ENCODE measurements at places on chromosomes 1 and 21.
A peak's percentile ranks its signal among the peaks of the same experiment; 100 is the strongest.

- peak; percentile 67 for DNase-seq
Measured at GRCh38 chr1:93988634-93989350, 79.6 kb upstream of the GCLM start.

DNA sequence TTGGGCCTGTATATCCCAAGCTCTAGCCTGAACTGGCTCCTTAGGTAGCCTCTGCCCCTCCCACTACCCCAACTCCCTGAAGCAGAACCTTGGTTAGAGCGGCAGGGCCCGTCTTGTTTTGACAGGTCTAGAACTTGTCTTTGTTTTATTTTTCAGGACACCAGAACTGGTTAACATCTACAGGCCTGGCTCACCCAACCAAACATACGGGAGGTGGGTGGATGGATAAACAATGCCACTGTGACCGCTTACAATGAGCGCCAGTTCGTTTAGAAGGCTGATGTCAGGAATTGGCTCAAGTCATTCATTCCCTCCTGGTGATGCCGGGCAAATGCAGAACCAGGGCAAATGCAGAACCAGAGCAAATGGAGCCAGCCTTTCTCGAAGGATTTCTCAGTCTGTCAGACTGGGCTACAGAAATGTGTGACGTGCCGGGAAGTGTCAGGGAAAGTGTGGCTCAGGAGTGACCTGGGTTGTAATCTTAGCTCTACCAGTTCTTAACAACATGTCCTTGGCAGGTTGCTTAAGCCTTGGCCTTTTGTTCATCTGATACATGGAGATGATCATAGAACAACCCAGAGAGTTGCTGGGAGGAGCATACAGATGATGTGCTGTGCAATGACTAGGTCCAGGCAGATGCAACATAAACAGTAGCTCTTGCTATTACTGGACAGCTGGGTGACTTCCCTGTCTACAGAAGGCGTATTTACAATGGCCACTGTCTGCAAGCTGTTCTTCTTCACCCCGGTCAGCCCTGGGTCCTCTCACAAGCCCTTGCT lies 30.5 kb upstream of the BTG2 start:
- DNase-seq, result no peak

DNA sequence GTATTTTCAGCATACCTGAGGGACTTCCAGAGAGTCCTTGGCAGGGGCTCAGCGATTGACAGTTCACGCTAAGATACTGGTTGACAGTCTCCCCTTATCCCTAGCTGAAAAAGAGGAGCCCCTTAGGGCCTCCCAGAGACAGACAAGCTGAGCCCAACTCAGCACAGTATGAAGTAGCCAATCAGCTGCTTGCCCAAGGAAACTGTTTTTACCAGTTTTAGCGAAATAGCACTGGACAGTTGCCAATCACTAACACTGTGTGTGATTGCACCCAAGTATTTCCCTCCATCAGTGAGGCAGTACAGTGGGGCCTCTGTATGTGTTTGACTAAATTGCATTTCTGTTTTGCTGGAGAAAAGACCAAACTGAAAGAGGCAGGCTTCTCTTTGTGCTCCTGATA lies 27.0 kb downstream of the KHDRBS1 start:
- no peak for DNase-seq

- DNase-seq, result no peak
Measured at GRCh38 chr1:164583196-164583595, 24.2 kb downstream of the PBX1 start.

- no peak for DNase-seq
Measured at GRCh38 chr1:175071276-175071943, 3.8 kb downstream of the TNN start.

DNA sequence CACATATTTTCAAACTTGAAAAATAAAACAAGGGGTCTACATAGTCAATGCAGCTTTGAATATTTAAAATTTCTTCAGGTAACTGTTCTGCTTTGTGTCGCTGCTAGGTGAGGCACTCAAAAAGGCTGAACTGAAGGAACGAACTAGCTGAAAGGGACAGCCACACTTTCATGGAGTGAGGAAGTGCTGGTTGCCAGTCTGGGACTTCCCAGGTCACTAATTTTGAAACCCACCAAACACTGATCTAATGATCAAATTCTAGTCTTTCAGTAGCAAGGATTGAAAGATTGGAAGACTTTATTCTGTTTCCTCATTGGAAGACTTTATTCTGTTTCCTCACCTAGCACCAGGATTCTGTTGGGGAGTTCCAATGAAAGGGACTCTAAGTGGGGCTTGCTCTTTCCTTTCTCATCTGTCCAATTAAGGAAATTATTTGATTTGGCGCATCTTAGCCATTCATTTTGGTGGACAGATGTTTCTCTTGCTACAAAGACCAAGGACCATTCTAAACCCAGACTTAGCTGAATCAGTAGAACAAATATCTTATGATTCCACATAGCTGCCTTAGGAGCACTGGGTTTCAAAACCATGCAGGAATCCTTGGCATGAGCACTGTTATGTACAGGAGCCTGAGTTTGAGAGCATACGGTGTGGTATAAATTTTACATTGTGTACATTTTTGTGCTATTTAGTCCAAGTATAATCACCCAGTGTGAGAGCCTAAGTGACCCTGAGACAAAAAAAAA lies 10.9 kb upstream of the ARID1A start:
- no peak for DNase-seq

DNA sequence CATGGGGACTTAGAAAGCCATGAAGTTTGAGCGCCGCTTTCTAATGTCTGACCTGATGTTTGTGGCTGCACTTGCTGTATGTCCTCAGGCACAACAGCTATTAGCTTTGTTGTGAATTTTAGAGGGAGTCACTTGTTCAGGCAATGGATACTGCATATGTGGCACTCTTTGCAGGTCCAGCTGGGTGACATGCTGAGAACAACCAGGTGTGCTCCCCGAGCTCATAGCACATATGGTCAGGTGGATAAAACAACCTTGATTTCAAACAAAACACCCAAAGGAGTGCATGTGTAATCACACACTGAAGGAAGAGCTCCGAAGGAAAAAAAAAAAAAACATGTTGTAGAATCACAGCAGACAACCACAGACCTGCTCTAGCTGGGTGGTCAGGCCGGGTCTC lies 178.6 kb downstream of the BACH1 start:
- no peak for DNase-seq

GRCh38 chr1:10195570-10195969 lies 14.8 kb upstream of the KIF1B start:
- peak; percentile 68 for DNase-seq

DNA sequence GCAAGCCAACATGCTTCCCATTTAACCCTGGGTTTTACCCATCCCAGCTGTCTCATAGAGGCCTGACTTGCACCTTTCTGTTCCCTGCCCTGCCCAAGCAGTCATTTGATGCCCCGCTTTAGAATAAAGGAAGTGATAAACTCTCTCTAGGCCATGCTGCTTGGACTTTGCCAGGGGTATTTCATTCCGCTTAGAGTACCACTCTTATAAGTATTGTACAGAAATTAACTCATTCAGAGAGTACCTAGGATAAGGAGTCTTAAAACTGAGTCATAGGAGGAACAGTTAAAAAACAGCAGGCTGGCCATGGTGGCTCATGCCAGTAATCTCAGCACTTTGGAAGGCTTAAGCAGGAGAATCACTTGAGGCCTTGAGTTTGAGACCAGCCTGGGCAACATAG lies 21.0 kb upstream of the LYST start:
- DNase-seq, result no peak

DNA sequence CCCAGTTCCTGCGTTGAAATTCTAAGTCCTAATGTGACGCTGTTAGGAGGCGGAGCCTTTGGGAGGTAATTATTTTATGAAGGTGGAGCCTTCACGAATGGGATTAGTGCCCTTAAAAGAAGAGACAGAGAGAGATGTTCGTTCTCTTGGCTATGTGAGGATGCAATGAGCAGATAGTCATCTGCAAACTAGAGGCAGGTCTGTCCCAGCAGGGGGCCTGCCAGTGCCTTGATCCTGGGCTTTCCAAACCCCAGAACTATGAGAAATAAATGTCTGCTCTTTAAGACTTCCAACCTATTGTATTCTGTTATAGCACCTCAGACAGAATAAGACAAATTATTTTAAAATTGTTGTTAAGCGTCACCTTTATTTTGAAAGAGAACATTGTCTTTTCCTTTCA lies 123.1 kb upstream of the KCNJ6 start:
- no peak for DNase-seq

GRCh38 chr1:155864393-155864792 lies 5.0 kb downstream of the SYT11 start:
- DNase-seq, result no peak

- DNase-seq, result no peak
Measured at GRCh38 chr1:6352138-6352563, 41.4 kb downstream of the ACOT7 start.

DNA sequence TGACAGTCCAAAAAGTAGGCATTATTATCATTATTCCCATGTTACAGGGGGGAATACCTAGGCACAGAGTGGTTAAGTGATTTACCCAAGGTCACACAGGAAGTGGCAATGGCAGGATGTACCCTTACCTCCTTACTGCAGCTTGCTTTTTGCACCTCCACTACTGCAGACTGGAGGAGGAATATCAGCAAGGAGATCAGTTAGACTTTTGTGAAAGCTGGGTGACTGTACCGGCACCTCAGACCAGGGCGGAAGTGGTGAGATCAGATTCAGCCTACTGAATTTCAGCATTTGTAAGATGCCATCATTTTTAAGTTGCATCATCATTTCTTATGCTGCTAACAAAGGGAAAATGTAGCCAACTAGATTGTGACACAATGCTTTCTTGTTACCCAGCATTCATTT lies 4.5 kb downstream of the ADARB1 start:
- DNase-seq, result peak; percentile 71

DNA sequence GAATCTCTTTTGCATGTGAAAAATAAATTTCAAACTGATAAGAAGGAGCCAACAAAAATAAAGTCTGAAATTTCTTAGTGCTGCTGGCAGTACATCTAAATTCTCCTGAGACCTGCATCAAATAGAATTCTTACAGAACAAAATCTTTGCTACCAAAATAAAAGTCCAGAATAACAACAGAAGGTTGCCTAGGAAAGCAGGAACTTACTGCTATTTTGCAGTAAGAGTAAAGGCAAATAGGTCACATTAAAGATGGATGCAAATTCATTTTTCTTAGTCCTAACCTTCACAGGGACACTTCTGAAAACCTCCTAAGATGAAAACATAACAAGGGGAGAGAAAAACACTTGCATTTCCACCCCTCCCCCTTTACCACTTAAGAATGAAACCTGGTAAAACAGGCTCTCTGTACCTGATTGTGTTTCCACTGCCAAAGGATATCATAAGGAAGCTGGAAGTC lies 59.0 kb downstream of the RUSC1 start:
- no peak for DNase-seq

GRCh38 chr1:46218443-46218842 lies 15.3 kb downstream of the LURAP1 start:
- no peak for DNase-seq

DNA sequence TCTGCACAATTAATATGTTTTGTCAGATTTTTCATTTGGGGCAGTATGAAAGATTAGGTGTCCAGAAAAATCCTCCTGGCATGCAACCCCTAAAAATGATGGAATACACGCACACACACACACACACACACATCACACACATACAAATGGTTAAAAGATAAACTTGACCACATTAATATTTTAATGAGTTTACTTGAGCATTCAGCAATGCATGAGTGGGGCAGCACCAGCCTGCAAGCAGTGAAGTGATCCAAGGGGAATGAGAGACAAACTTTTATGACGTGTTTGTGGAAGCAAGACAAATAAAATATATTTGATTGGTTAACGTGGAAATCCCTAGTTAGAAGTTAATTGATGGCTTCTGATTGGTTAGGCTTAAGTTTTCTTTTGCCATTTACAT lies 29.1 kb upstream of the SOAT1 start:
- DNase-seq, result no peak

- DNase-seq, result peak; percentile 96
Measured at GRCh38 chr1:221439008-221439746, 302.7 kb downstream of the DUSP10 start.

DNA sequence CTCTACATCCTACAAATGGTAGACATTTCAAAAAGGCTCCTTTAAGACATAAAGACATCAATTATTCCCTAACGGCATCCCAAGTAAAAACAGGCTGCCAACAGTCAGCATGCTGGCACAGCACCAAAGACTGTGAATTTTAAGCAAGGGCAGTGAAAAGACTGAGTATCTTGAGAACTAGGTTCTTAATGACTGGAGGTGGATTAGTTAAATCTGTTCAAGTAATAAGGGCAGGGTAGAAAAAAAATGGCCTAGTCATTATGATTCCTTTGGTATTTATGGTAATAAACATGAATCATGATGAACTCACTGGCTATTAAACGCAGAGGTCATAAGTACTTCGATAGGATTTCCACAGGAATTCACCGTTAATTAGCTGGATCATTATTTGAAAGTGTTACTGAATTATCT lies 75.2 kb downstream of the KIFAP3 start:
- DNase-seq, result peak; percentile 63

- no peak for DNase-seq
Measured at GRCh38 chr1:59204001-59204400, 92.9 kb upstream of the FGGY start.

- no peak for DNase-seq
Measured at GRCh38 chr1:165734906-165735305, 33.8 kb downstream of the TMCO1 start.

DNA sequence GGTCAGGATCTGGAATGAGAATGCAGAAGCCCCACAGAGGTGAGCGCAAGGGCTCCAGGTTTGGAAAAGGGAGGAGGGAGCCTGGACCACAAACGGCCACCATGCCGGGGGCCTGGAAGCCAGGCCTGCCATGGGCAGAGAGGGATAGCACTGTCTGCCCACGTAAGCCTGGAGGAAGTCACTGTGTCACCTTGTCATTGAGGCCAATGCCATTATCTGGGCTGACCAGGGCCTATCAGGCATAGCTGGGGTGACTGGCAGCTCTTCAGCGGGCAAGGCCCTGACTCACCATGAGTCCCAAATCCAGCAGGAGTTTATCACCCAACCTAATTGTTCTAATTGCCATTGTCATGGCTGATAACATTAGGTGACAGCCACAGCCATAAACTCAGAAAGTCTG lies 84.6 kb downstream of the MATN1 start:
- DNase-seq, result no peak

DNA sequence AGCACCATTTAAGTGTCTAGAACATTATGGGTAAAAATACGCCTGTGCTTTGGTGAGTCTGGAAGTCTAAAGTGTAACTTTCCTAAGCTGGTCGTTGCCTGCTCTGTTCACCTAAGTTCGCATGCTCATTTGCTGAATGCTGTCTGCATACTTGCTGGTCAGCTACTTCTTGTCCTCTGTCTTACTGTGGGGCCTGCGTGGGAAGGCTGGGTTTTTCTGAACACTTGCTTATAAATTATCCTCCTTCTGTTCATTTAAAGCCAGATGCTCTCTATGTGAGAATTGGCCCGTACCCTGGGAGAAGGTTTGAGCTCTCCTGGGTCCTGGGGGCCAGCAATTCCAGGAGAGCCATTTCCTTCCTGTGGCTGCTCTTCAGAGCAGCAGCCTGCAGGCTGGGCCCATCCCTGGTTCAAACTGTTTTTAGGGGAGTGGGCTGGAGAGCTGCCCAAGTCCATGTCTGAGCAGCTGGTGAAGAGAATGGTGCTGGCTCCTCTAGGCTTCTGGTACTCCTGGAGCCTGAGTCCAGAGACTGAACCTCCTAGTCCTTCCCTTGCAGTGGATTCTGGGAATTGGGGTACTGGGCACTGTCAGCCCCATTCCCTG lies 75.7 kb downstream of the GALNT2 start:
- no peak for DNase-seq

All from Daoy (cell line).